ENCODE measurements at places on chromosomes 2 and 18.
A peak's percentile ranks its signal among the peaks of the same experiment; 100 is the strongest.

DNA sequence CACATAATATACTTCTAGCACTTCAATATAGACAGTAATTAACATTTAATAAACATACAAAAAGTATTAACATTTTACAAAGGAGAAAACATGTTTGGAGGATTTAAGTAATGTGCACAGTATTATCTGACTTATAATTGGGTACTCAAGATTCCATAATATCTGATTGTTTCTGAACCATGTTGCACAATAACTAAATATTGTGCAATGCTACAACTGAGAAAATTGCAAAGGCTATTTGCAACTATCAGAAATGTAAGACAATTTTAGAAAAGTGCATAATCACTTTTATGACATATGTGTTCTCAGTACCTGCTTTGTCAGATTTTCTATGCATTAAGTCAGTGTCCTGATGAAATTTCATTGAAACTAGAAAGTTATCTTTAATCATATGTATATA lies 934.6 kb downstream of the SOCS6 start:
- peak; percentile 9 for DNase-seq

GRCh38 chr2:54106631-54107454 lies 8.6 kb upstream of the ACYP2 start:
- peak; percentile 60 for DNase-seq

GRCh38 chr2:176202491-176202890 lies 14.0 kb downstream of the HOXD1 start:
- DNase-seq, result no peak

DNA sequence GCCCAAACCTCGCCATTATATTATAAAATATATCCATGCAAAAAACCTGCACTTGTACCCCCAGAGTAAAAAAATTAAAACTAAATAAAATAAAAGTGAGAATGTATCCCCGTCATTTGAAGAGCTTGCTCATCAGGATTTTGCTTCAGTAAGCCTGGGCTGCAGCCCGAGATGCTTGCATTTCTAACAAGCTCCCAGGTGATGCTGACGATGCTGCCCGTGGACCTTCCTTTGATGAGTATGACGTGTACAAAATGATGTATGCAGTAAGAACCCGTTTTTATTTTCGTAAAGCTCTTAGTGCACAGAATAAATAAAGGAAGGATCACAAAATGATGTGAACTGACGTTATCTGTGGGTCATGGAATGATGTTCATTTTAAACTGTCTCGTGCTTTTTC lies 63.5 kb downstream of the CRACDL start:
- no peak for DNase-seq

GRCh38 chr18:62784338-62784965 lies 69.1 kb downstream of the PHLPP1 start:
- DNase-seq, result no peak

DNA sequence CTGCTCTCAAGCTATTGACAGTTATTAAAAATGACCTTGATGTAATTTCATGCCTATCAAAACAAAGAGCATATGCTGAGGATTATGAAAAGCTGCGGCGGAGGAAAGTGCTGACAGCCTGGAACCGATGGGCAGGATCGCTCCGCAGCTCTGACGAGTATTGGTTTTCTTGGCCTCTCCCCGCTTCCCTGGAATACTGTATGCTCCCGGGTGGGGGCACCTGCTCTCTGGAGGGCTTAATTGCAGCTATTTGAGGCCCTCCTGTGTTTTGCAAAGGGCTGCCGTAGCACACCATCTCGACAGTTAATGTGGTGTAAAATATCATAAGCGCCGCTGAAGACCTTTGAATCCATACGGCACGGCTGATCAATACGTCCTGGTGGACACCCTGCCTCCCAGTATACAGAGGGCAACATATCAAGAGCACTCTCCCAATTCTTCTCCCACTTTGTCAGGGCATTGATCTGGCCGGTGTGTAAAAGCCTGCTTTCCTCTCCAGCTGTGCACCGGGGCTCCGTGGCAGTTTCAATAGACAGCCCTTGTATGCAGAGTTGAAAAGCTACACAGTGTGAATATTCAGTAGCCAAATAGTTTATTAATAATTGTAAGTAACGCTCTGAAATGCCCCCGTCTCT lies 662.4 kb downstream of the GALR1 start:
- no peak for DNase-seq

DNA sequence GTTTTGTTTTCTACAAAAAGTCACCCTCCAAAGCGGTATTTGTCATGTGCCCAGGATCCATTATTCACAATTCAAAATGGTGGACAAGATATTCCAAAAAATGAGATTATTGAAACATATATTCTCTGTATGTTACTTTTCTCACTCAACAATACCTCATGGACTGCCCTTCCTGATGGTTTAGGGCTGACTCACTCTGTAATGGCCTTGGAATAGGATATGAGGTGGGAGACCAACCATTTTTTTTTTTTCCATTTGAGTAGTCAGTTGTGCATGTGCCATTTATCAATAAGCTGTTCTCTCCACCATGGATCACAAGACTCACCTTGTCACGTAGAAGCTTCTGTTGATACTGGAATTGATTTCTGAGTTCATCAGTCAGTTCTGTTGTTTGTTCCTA lies 64.5 kb downstream of the LYPD6 start:
- no peak for DNase-seq

DNA sequence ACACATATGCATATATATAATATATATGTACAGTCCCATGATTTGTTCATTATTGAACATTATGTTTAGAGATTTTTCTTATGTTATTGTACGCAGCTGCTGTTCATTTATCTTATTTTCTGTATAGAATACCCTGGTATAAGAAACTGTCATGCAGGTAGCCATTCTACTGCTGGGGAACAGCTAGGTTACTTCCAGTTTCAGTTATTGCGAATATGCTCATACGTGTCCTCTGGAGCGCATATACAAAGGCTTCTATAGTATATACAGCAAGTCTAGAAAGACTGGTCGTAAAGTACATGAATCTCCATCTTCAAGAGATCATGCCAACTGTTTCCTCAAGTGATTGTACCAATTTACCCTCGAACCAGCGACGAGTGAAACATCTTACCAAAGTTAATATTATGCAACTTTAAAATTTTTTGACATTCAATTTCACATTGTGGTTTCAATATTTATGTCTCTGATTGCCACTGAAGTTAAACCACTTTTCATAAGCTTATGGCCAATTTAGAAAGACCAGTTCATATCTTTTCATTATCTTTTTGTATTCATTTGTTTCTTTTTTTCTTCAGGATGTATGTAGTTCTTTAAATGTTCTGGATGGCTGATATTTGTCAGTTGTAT lies 53.5 kb downstream of the RDH14 start:
- DNase-seq, result no peak

GRCh38 chr2:215644233-215644897 lies 208.5 kb upstream of the FN1 start:
- no peak for DNase-seq

- DNase-seq, result no peak
Observed at GRCh38 chr2:24494410-24494809, 3.4 kb downstream of the NCOA1 start.

GRCh38 chr18:35661483-35662146 lies 80.1 kb downstream of the GALNT1 start:
- no peak for DNase-seq

DNA sequence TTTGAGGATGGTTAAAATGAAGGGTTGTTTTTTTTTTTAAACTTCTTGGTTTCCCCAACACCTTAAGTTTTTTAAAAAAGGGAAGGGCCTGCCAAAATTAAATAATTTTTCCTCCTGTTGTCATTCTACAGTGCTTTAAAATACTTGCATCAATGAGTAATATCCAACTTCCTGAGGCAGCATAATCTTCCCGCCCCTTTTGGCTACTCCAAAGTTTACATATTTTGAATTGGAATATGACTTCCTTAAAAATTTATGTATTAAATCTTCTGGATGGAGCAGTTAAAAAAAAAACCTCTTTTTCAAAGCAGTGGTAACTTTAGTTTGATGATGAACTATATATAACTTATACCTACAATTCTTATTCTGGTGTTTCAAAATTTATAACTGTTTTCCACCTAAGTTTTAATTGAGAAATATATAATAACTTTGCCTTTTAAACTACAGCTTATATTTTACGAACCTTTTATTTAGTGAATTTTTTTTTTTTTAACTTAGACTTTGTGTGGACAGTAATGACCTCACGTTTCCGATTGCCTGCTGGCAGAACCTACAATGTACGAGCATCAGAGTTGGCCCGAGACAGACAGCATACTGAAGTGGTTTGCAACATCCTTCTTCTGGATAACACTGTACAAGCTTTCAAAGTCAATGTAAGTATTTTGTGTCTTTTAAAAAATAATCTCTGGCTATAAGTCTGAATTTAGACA lies 49.8 kb downstream of the PTPN4 start:
- no peak for DNase-seq

DNA sequence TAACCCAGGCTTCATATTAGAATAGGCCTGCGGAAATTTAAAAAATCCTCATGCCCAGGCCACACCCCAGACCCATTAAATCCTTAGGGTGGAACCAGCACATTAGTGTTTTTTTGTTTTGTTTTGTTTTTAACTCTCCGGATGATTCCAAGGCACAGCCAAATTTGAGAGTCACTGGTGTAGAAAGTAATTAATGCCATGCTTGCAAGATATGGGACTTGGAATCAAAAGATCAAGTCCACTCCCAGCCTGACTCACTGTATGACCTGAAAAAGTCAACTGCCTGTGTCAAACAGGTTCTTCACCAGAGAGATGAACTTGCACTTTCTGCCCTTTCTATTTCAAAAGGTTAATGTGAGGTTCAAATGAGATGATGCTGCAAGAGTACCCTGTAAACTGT lies 310.3 kb upstream of the LYPD1 start:
- no peak for DNase-seq

- DNase-seq, result no peak
Observed at GRCh38 chr2:196284144-196284844, 112.9 kb upstream of the STK17B start.

DNA sequence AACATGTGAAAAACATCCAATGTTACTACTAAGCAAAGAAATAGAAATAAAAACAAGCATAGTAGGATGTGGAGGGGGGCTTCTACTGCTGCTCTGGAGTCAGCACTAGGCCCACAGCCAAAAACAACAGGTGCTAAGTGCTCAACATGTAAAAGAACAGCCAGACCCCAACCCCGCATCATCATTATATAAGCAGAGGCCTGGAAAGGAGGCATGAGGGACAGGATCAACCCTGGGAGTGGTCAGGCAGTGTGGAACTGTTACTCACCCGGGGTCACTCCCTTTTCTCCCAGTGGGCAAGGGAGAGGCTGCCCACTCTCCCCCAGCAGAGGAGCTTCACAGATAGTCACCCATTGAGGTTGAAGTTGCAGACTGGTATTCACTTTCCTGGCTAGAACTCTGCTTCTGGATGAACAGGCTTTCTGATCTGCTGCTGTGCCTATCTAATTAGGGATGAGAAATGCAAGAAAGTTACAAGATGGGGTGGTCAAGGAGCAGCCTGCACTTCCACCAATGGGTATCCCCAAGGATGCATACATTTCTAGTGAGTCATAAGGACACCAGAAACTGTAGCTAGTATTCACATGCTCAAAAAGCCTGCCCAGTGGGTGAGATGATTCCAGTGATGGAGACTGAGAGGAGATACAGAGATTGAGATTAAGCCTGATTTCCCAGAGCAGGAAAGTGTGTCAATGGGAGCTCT lies 480.1 kb upstream of the TCF4 start:
- DNase-seq, result no peak

DNA sequence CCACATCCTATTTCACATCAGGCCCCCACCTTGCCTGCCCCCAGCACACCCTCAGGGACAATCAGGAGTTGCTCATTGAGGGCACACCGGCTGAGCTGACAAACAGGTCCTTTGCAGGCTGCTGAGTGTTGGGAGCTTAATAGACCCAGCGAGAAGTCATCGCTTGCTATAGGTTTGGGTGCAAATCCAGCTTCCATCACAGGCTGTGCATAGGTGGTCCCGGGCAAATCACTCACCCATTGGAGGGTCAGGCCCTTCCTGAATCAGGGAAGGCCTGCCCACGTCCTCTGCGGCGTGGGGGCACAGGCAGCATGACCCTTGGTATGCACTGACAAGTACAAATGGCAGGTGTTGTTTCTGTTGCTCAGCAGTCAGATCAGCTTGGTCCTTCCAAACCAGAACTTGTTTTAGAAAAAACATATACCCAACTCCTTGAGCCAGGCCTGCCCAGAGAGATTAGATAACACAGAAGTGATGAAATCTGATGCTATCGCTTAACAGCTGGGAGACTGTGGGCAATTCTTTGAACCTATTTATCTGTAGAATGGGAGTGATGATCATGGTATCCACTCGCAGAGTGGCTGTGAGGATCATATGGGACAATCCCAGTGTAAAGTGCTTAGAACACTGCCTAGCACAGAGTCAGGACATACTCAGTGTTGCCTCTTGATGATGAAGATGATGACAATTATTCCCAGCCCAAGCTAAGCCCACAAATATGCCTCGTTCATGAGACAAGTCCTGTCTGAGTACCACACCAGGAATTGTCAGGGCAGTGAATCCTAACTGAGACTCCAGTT lies 34.9 kb downstream of the SMAD7 start:
- no peak for DNase-seq

- DNase-seq, result peak; percentile 74
Observed at GRCh38 chr2:25252291-25253152, 84.1 kb upstream of the POMC start.

DNA sequence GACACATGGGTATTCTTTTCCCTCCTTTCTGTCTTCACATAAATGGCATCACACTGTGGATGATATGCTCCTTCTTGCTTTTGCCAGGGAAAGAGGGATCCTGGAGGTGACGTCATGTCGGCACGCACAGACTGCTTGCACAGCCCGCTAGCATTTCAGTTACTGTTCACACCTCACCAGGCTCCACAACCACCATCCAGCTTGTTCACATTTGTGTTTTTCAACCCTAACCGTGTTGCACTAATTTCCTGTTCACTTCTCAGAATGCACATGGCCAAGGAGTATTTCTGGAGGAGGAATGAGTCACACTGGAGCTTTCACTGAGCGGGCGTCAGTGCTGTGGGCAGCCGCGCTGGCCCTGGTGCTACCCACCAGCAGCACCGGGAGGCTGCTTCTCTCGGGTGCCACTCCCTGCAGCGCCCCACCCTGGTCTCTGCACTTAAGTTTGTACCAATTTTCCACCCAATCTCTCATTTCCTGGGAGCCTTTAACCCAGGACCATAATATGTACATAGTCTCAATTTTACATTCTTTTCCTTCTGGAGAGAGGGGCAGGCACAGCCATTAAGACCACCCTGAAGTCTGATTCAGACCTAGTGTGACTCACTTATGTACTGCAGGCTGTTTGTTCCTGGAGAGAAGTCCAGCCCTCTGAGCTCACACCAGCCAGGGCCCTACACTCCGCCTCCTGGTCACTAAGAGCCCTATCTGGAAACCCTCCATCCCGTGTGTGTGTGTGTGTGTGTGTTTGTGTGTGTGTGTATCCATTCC lies 65.1 kb downstream of the MBP start:
- DNase-seq, result no peak

- DNase-seq, result no peak
Observed at GRCh38 chr2:111048856-111049768, 71.6 kb upstream of the BCL2L11 start.

GRCh38 chr18:22052405-22053105 lies 116.8 kb upstream of the GATA6 start:
- DNase-seq, result no peak
